Mesenchymal stem cell (in vitro differentiated cells and primary cell): ENCODE measurements at places on chromosomes 16 and 17.
A peak's percentile ranks its signal among the peaks of the same experiment; 100 is the strongest.

GRCh38 chr17:72407336-72407909 lies 286.6 kb downstream of the SOX9 start:
- DNase-seq = peak; percentile 97

GRCh38 chr17:41284546-41284945 lies 9.0 kb downstream of the KRTAP9-7 start:
- no peak for DNase-seq

DNA sequence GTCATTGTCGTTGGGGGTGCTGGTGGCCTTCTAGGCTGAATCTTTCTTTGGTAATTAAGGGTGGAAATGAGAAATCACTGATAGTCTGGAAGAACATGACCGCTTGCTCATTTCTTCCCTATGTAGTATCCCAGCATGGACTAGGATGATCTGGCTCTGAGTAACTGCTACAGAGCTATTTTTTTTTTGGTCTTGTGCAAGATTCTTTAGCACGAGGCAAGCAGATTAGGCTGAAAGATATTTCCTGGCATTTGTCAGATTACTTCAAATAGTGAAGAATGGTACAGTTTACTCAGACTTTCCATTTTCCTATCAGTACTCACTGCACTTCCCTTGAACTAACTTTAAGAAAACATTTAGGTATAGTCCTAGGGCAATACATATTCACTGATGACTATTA lies 89.0 kb downstream of the SYCE1L start:
- DNase-seq = peak; percentile 93

DNA sequence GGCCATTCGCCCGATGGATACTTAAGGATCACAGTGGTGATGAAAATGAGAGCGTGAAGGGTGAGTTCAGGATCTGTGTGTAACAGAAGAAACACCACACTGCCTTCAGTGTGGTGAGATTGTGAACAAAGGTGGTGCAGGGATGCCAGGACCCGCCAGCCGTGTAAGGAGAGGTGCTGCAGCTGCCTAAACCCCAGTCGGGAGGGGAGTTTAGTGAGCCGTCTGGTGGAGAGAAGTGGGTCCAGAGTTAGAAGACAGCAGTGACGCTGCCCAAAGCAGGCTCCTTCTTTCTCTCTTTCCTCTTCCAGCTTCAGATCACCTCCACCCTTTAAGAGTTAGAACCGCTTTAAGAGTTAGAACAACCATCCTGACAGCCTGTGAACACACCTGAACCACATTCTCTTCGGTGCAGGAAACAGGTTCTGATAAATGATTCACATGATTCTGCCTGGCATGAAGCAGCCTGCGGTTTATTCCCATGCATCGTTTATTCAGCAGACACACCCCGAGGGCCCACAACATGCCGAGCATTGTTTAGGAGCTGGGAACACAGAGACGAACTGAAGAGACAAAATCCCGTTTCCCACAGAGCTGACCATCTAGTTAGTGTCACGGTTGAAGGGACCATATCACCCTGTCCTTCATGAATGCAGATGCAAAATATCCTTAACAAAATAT lies 84.0 kb upstream of the DNAH17 start:
- DNase-seq = no peak

DNA sequence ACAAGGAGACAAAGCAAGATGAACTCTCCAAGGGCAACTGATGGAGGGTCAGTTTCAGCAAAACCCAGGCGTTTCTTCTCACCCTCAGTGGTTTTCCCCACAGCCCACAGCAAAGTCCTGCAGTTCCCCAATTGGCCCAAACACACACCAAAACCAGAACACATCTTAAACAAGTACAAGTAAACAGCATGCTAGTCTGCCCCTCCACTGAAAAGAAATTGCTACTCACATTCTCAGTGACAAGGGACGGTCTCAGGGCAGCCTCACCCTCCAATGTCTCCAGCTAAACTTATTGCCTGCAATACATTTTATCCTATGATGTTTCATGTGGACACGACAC lies 300.6 kb upstream of the IRX3 start:
- DNase-seq = no peak

DNA sequence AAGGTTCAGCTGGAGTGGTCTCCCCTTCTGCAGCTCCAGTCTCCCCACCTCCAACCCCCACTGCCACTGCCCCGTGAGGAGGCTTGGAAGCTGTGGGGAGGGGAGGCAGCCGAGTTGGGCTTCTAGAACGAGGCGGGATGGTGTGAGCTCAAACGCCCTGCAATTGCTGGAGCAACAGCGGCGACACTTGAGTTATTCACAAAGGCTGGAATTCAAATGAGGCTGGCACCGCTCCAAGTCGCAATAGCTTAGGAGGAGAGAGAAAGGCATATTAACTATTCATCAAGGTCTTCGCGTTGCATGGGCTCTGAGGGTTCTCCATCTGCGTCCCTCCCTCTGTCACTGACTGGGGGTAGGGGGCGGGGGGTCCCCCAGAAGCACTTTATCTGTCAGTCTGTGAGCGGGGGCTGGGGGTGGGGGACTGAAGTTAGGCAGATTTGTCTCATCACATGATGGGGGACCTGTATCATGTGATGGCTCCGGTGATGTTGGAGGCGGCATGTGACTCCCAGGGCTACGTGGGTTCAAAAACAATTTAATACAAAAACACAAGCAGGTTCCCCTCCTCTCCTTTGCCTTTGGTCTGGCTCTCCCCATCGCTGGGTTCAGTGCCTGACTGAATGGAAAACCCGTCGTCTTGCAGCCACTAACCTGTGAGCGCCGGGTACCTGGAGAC lies 70.5 kb downstream of the RBBP6 start:
- peak; percentile 73 for DNase-seq

GRCh38 chr16:78195797-78196196 lies 96.3 kb downstream of the WWOX start:
- no peak for DNase-seq

- no peak for DNase-seq
These were observed 56.4 kb downstream of the TBC1D16 start for GRCh38 chr17:79979221-79979741.

DNA sequence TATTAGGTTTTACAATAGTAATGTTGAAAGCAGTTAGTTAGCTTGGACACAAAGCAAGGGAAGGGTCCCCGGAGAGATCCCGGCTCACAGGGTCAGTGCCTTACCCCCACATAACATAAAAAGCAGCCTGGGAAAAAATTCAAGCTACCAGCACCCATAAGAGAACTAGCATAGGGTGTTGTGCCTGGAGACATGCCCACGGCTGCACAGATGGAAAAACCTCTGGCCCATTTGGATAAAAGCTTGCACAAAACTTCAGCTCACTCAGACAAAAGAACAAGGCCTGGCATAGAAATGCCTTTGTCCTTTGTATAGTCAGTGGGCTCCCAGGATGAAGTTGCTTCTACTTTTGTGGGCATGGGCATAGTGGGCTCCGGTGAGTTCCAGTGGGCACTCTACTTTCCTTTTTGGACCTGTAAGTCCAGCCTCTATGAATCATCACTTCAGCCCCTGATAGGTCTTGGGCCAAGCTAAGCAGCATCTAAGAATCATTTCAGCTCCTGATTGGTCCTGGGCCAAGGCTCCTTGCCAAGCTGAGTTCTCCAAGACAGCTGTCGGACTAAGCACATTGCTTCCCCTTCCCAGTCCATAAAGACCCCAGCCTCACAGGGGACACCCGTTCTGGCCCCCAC lies 1.3 kb upstream of the RDM1 start:
- DNase-seq = peak; percentile 10

- DNase-seq = peak; percentile 21
These were observed at the start of gene NTN1 for GRCh38 chr17:9021158-9021991. TSS of gene NTN1 (plus strand) at chr17:9021510. CDS start at chr17:9022374, 864 bp downstream.

GRCh38 chr16:49644145-49644463 lies 211.8 kb downstream of the ZNF423 start:
- peak; percentile 6 for DNase-seq

- DNase-seq = no peak
These were observed 38.5 kb downstream of the TBCD start for GRCh38 chr17:82790391-82790790.

DNA sequence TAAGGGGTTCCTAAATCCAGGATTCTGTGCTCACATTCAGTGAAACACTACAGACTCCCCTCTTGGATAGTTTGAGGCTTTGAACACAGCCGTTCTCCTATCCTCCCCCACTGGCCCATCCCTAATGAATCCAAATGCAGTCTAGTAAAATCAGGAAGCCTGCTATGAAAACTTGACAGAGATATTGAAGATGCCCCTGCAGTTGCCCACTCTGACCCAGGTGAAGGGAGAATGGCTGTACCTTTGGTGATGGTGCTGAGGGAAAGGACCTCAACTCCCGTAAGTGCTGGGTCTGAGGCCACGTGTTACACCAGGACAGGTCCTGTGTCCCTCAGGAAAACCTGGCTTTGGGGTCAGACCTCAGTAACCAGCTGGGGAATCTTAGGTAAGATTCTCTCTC lies 54.4 kb downstream of the SF3B3 start:
- no peak for DNase-seq

GRCh38 chr16:89732142-89732917 lies 11.0 kb downstream of the ZNF276 start:
- no peak for DNase-seq

- no peak for DNase-seq
These were observed 11.7 kb downstream of the HDAC5 start for GRCh38 chr17:44111777-44112176.

DNA sequence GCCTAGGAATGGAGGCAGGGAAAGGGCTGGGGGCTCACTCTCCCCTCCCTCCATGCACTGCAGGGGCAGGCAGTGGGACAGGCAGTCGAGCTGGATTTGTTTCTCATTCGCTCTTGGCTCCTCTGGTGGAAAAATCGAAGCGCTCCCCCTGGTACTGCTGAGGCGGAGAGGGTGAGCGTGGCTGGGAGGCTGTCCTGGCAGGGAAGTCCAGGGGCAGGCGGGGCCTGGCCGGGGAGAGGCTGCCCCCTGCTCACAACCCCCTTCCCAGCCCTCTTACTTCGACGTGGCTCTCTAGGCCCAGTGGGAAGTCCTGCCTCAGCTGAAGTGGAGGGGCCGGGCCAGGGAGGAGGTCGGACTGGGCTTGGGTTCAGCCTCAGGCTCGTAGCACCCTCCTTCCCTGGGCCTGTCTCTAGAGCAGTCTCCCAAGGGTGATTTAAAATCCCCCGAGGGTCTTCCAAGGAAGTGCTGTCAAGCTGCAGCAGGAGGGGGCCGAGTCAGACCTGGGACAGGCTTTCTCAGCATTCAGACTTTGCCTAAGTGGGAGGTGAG lies 16.5 kb upstream of the TMEM92 start:
- no peak for DNase-seq

- no peak for DNase-seq
These were observed 22.9 kb downstream of the SLFN12L start for GRCh38 chr17:35514564-35514963.

DNA sequence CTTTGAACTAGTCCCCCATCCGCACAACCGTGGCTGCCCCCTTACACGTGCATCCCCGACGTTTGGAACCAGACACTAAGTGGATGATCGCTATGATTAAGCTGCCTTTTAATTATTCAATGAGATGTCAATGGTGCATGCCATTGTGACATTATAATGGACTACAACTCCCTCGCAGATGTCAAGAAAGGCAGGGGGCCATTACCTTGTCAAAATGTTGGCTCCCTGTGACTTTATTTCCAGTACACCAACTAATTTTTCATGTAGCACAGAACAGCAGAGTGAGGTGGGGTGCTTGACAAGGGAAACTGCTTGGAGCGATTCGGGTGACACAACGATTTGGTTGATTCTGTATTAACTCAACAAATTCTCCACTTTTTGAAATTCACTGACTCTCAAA lies 26.5 kb downstream of the ASIC2 start:
- no peak for DNase-seq

DNA sequence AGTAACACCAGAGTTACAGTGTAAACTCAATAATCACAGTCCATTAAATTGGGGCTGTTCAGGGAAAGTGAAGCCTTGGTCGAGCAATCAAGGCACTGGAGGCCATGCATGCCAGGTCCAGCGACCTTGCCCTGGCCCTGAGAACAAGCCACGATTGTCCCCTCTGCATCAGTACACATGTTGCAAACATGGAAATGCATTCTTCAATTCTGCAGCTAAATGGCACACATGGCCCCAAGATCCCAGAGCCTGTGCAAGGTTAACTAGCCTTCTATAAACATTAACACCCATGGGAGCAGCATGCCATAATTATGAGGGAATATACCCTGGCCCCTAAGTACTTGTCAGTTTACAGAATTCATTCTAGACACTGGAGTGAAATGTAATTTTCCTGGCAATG lies 204.7 kb downstream of the HS3ST3B1 start:
- no peak for DNase-seq

DNA sequence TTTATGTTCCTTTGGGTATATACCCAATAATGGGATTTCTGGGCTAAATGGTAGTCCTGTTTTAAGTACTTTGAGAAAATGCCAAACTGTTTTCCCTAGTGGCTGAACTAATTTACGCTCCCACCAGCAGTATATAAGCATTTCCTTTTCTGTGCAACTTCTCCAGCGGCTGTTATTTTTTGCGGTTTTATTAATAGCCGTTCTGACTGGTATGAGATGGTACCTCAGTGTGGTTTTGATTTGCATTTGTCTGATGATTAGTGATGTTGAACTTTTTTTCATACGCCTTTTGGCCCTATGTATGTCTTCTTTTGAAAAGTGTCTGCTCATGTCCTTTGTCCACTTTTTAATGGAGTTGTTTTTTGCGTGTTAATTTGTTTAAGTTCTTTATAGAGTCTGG lies 25.8 kb upstream of the TEKT1 start:
- DNase-seq = no peak

DNA sequence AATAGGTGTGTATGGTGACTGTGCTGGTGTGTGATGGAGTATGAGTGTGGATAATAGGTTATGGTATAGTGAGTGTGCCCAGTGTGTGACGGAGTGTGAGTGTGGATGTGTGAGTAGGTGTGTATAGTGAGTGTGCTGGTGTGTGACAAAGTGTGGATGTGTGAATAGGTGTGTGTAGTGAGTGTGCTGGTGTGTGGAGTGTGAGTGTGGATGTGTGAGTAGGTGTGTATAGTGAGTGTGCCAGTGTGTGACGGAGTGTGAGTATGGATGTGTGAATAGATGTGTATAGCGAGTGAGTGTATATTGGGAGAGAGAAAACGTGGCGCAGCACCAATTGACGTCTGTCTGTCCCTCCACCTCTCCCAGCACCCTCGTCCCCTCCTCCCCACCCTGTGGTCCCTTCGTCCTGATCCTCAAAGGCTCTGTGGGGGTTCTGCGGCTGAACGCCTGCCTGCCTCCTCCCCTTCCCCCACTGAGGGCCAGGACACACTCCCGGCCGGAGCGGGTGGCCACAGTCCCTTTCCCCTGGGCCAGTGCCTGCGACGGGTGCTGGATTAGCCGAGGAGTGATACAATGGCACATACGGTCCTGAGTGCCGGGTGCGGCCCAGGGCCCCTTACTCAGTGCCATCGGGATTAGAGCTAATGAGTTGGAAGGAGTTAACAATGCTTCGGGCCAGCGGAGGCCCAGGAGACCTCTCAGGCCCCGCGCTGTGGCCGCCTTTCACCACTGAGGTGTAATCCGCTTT lies 160.0 kb downstream of the MRM1 start:
- no peak for DNase-seq

DNA sequence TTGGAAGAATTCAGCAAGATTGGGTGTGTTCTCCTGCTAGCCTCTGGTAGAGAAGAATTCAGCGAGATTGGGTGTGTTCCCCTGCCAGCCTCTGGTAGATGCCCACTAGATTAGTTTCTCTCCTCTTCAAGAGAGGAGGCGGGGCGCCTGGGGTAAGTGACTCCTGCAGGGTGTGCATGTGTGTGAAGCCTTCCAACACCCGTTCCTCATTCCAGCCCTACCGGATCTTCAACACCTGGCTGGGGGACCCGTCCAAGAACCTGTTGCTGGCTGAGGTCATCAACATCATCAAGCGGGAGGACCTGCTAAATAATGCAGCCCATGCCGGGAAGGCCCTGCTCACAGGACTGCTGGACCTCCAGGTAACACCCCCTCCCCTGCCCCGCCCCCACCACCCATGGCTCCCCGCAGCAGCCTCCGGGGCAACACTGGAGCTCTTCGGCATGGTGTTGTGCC lies 21.3 kb downstream of the TMEM186 start:
- DNase-seq = no peak

GRCh38 chr16:26120729-26121128 lies 429.0 kb downstream of the HS3ST4 start:
- DNase-seq = no peak
